ENCODE measurements at places on chromosomes 16 and 17.
A peak's percentile ranks its signal among the peaks of the same experiment; 100 is the strongest.

DNA sequence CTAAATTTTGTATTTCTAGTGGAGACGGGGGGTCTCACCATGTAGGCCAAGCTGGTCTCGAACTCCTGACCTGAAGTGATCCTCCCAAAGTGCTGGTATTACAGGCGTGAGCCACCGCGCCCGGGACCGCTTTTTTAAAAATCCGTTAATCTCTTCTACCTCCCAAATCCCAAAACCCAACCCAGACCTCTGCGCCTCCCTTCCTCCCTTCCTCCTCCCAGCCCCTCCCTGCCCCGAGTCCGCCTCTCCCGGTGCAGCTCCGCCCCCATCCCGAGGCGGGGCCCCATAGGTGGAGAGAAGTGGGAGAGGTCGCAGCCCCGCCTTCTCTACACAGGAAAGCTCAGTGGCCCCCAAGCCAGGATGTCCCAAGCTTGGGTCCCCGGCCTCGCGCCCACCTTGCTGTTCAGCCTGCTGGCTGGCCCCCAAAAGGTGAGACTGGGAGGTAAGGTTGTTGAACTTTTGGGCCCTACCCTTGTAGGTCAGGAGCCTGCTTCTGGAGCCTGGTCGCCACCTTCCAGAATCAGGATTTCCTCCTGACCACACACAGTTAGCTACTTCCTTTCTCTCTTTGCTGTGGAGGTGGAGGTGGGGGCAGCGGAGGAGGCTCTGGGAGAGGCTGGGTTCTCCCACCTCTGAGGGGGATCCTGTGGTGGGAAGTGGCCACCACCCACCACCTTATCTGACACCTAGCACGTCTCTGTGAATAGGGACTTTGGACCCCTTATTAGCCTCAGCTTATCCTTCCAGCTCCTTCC lies at the start of gene TMEM92:
Gene TMEM92 (plus strand): TSS at position 325 of the 755 bp plus-strand sequence. CDS start 36 bp downstream, at position 361.
- DNase-seq: peak; percentile 19

- no peak for DNase-seq
Measured at GRCh38 chr16:50736448-50736847, 5.4 kb upstream of the CYLD start.

- DNase-seq: peak; percentile 44
Measured at GRCh38 chr16:10737068-10737625, 6.5 kb upstream of the NUBP1 start.

GRCh38 chr16:65316808-65317207 lies 194.9 kb upstream of the CDH11 start:
- no peak for DNase-seq

DNA sequence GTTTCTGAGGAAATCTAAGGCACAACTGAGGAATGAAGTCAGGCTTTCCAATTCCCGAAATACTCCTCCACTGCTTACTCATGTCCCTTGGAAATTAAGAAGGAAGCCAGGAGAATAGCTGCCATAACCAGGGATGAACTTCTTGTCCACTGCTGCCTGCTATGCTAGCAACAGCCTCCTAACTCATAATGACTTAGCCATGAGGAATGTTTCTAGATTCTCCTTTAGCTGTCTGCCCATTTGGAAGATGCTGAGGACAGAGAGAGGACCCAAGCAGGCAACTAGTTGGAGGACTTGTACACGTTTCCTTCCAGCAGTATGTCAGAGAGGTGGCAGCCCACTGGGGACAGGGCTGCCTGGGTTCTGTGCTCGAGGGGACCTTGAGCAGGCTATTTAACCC lies 939 bp upstream of the CCL2 start:
- no peak for DNase-seq

DNA sequence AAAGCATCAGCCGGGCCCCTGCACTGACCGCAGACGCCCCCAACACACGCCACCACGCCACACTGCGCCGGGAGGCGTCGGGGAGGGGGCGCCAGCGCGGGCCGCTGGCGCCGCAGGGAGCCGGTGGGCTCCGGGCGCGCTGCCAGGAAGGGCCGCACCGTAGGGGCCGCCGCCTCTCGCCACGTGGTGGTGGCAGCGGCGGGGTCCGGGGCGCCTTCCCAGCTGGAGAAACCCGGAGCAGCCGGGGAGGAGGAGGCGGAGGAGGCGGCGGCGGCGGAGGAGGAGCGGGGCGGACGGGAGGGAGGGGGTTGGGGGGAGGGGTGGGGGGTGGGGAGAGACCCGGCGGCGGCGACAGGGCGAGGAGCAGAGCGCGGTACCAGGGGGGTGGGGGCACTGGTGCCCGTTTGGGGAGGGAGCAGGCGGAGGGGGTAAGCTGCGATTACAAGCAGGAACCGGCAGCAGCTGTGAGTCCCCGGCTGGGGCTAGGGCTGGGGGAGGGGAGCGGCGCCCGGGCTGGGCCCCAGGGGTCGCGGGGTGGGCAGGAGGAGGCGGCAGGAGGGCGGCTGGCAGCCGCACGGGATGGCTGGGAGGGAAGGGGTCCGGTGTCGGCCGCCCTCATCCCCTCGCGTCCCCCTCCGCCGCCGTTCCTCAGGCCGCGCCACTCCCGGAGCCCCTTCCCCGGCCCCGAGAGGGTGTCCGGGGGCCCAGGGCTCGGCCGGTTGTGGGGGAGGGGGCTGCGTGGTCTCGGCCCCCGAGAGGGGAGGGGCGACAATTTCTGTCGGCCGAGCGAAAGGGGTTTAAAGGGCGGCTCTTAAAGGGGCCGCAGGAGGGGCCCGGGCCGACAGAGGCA lies at the start of gene TBKBP1:
Gene TBKBP1 (plus strand): TSS at position 431 of the 850 bp plus-strand sequence. CDS start 1,952 bp downstream, outside the sequence.
- peak; percentile 59 for DNase-seq

GRCh38 chr16:24273508-24274182 lies 17.5 kb downstream of the CACNG3 start:
- DNase-seq: no peak

DNA sequence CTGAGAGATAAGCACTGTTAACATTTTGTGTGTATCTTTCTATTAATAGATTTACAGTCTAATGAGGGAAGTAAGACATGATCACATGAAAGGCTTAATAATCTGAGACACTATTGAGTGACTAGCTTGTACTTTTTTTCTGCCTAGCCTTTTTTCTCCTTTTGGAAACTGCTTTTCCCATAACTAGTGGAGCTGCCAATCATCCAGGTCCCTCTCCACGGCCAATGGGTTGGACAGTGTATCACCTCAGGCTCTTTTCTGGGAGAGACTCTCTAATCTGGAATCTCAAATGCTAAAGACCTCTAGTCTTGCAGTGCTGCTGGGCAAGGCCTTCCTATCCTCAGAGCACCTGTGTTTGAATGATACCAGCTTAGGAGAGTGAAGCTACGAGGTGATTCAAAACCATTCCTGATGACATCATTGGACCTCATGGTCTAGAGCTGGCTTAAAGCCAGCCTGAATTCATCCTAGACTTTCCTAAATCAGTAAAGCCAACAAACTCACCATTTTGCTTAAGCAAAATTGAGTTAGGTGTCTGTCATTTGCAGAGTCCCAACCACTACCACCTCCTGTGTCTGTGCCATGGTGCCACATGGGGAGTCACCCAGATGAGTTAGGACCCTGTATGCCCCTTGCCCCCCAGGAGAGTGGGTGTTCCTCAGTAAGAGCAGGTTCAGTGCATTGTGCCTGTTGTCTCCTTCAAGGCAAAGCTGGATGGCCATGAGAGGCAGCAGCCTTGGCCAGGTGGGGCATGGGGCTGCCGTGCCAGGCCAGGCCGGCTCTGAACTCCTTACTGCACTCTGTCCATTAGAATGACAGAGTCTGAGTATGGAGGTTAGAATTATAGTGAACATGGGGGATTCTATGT lies 62.9 kb downstream of the SPECC1 start:
- no peak for DNase-seq

DNA sequence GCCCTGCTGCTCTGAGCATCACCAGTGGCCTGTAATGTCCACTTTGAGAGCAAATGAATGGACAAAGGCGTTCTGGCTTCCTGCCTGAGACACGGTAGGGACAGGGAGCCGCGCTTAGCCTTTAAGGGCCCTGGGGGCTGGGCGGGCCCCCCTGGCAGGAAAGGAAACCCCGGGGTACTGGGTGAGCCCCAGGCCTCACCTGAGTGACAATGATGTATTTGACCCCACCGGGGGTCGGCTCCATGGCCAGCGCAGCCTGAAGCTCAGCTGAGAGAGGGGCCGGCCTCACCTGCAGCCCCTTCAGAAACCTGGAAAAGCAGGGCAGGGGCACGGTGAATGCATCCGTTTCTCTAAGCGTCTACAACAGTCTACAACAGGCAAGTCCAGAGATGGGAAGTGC lies 2.2 kb upstream of the CYBA start:
- no peak for DNase-seq

DNA sequence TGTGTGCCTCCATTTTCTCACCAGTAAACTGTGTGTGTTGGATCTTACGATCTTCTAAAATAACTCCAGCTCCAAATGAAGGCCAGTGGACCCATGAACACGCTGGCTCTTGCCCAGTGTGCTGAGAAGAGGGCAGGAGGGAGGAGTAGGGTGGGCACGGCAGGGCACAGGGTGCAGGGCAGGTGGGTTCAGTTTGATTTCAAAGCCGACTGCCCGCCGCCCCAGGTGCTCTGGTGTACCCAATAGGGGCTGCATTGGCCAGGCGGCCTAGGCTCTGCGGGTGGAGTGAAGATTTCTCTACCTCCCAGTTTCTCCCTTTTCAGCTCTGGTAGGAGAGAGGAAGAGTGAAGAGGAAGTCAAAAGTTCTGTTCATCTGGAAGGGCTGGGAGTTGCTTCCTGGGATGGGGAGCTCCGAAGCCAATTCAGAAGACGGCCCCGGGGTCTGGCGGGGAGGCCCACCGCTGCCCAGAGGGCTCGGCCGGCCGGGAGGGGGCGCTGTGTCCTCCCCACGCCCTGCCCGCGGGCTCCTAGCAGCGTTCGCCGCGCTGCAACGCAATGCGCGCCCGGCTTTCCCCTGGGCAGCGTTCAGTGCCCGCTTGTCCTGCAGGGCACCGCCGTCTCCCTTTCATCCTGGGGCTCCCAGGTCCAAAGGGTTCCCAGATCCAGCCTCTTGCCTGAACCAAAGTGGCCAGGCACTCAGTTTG lies 1.1 kb upstream of the CRHR1 start:
- DNase-seq: no peak

DNA sequence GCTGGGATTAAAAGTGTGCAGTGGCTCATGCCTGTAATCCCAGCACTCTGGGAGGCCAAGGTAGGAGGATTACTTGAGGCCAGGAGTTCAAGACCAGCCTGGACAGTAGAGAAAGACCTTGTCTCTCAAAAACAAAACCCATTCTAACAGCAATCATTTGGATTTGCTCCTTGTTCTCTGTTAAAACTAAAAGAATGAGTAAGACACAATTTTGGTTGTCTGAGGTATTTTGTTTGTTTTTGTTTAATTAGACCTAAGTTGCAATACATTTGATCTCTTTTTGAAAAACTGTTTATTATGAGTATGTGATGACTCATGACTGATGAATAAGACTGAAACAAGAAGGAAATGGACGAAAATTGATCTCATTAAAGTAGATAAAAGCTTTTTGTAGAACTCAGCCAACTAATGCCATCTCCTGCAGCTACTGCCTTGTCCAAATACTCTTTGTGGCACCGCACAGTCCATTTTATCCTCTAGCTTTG lies 29.0 kb downstream of the GLG1 start:
- no peak for DNase-seq

GRCh38 chr17:80575057-80575875 lies 30.6 kb downstream of the RPTOR start:
- peak; percentile 74 for DNase-seq

- DNase-seq: no peak
Measured at GRCh38 chr17:37512442-37513068, 22.9 kb downstream of the DUSP14 start.

- DNase-seq: no peak
Measured at GRCh38 chr16:9596788-9597187, 505.3 kb downstream of the HAPSTR1 start.

DNA sequence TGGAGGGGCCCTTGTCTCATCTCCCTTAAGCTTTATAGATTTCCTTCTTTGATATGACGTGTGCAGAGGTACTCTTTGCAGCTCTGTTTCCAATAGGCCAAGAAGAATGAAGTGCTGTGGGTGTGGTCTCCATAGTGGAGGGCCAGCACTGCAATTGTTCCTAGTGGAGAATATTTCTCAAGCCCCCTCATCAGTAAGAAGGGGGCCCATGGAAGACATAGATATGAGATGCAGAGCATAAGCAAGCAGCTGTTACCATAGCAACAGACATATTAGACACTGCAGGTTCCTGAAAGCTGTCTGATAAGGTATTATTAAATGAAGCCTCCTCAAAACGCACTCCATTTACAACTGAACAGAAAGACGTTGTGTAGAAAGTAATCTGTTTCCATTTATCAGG lies 240.7 kb downstream of the ZFHX3 start:
- no peak for DNase-seq

DNA sequence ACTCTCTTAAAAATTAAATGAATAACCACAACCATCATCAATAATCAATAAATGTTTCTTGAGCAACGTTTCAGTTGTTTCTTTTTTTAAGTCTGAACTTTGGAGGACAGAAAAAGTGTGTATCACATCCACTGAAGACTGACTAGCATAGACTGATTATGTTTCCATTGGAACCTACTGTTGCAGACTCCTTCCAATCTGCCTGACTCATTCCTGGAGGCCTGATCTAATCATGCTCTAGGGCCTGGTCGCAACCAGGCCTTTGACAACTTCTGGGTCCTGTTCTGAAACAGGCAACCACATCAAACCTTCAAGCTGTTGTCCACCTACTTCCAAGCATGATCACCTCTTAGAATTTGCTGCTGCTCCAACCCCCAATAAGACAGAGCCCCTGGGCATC lies 109.2 kb upstream of the NUDT7 start:
- no peak for DNase-seq

- DNase-seq: no peak
Measured at GRCh38 chr17:74730491-74731346, 6.3 kb upstream of the RAB37 start.

- no peak for DNase-seq
Measured at GRCh38 chr16:81987121-81987520, 24.1 kb downstream of the SDR42E1 start.

DNA sequence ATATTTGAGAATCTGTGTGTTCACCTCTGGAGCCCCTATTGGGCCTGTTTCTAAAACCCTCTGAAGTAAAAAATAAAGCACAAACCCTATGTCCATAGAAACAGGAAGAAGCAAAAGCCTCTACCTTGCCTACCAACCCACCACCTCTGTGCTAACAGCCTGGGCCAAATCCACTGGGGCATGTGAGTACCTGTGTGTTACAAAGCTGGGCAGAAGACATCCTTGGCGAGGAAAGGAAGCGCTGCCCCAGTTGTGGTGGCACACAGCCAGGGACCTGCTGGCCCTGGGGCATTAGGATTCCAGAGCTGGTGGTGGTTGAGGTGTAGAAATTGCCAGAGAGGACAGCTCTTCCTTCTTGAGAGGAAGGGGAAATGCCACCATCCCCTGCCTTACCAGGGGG lies 30.0 kb downstream of the MYO18A start:
- DNase-seq: no peak

DNA sequence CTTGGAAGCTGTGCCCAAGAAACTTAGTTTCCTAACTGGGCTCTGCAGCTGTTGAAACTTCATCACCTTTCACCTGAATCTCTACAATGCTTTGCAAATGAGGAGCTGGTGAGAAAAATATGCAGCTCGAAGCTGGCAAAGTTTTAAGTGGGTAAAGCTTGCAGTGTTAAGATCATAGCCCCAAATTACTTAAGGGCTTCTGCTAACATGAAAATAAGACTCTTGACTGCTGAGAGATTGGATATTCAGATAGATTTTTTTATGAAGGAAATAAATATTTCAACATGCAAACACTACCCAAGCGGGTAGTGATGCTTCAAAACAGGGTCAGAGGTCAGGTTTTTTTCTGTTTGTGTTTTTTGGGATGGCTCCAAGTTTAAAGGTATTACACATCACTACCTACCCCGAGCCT lies 278.7 kb downstream of the FTO start:
- DNase-seq: no peak
